ENCODE measurements at places on chromosomes 11 and 22.

DNA sequence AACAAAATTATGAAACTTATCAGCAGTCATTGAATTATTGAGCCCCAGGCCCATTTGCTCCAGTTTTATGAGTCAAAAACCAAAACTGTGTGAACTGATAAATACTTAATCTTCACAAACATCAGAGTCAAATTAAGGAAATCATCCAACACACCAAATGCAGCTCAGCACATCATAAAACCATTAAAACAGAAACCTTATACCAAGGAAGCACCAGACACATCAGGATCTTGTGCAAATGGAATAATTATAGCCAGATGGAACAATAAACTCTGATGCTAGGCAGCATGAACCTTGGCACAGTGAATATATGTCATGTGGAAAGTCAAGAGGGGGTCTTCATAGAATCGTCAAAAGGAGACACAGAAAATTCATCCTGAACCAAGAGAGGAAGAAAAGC is 410.7 kb upstream of the API5 start:
- no peak for DNase-seq

GRCh38 chr11:122033193-122033592 is 82.8 kb downstream of the BLID start:
- DNase-seq, result no peak

GRCh38 chr11:19275496-19275895 is 34.8 kb upstream of the E2F8 start:
- no peak for DNase-seq

- DNase-seq, result no peak
Measured at GRCh38 chr22:22818861-22819855, 68.5 kb upstream of the IGLL5 start.

DNA sequence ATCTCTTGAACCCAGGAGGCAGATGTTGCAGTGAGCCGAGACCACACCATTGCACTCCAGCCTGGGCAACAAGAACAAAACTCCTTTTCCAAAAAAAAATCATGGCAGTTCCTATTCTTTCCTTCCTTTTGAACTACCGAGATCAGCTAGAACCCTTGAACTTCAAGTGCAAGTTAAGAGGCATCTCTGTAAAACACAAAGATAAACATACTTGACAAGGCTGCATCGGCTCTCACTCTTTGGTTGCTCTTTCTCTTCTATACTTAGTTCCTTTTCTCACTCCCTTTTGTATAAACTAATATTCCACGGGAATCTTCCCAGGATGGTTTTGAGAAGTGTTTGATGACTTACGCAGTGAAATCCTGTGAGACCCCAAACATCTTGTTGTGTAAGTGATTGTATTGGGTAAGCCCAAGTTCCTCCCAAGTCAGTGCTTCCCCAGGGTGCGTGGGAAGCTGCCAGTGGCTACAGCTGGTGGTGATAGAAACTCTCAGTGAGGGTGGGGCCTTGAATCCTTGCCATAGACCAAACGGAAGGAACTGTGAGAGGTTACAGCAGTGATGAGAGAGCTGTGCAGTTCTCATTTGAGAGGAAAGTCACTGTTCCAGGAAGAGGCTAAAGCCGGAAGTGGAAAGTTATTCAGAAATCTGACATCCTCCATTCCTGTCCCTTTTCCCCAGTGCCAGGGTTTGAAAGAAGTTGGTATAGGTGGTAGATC is 24.1 kb upstream of the CDC42EP2 start:
- DNase-seq, result peak; percentile 93

DNA sequence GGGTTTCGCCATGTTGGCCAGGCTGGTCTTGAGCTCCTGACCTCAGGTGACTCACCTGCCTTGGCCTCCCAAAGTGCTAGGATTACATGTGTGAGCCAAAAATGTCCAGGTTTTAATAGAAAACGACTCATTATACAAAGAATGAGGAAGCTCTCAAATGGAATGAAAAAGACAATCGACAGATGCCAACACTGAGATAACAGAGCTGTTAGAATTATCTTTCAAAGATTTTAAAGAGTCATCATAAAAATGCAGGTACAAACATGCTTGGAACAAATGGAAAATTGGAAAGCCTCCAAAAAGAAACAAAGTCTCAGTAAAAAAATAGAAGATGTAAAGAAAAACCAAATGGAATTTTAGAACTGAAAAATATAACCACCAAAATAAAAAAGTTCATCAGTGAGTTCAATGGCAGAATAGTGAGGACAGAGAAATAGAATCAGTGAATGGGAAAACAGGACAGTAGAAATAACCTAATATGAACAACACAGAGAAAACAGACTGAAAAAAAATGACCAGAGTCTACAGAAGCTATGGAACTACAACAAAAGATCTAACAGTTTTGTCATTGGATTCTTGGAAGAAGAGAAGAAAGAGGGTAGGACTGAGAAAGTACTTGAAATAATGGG is 10.9 kb downstream of the GAB2 start:
- no peak for DNase-seq

DNA sequence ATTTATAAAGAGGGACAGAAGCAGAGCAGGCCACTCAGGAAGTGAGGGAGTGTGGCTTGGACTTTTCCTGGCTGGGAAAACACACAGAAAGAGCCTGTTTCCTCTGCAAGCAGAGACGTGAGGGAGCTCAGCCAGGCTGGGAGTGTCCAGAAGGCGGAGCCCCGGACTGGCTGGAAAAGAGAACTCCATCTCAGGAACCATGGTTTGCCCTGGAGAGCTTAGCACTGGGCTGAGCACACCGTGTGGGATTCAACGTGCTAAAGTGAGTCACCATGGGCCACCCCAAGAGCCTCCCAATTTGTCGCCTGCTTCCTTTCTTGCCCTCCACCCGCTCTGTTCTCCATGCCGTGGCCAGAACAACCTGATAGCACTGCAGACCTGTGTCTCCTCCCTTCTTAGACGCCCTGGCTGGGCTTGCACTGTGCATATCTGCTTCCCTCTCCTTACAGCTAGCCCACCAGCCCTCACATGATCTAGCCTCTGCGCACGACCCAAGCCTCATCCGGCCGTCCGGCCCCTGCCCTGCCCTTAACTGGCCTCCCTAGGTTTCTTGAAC is 51.8 kb downstream of the GALNT18 start:
- peak; percentile 41 for DNase-seq

- no peak for DNase-seq
Measured at GRCh38 chr22:39988386-39989114, 6.2 kb upstream of the FAM83F start.

- DNase-seq, result no peak
Measured at GRCh38 chr11:6992026-6992425, 28.1 kb downstream of the ZNF214 start.

DNA sequence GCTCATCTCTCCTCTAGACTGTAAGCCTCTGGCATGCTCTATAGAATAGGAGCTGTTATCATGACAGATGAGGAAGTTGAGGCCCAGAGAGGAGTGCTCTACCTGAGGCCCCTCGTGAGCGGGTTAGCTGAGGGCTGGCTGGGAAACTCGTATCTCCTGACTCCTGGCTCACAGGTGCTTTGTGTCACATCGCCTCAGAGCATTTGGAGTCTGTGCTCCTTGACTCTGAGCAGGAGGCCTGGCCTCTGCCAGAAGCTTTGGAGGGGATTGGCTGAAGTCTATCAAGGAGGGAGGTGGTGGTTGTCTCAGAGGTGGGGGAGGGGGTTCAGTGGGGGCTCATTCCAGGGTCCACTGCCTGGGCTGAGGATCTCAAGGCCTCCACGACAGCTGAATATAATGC is 7.4 kb downstream of the KCNC1 start:
- DNase-seq, result no peak

DNA sequence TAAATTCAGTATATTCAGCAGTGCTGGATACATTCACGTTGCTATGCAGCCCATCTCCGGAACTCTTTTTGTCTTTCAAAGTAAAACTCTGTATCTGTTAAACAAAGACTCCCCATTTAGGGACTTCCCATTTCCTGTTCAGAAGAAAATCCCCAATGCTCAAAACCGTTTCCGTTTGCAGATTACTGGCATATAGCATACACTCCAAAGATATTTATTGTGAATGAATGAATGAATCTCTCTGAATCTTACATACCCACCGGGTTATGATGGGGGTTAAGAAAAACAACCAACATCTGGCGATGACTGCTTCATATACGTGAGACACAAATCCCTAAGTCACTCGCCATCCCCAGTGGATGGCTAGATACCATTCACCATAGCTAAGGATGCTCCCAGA is 1.6 kb downstream of the THY1 start:
- DNase-seq, result no peak

- DNase-seq, result peak; percentile 31
Measured at GRCh38 chr22:38114484-38115398, 4.3 kb upstream of the BAIAP2L2 start.

DNA sequence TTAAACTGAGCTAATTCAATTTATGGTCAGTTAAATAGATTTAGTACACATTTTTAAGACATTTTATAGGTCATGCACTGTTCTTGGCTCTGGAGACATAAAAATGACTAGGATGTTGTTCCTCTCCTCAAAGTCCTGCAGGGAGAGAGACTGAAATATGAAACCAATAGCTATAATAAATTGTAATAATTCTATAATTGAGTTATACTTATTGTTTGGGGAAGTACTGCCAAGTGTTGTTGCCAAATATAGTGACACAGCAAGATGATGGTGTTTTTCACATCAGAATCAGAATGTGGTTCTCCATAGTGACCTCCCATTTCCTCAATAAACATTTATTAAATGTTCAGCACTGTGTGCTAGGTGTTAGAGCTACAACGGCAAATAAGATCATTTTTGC is 470.6 kb downstream of the NTM start:
- DNase-seq, result no peak

GRCh38 chr22:42639541-42640241 is 710 bp downstream of the ATP5MGL start:
- no peak for DNase-seq

- no peak for DNase-seq
Measured at GRCh38 chr11:134537296-134537695, 125.3 kb upstream of the B3GAT1 start.

GRCh38 chr11:104000798-104001197 is 35.6 kb upstream of the DDI1 start:
- no peak for DNase-seq

GRCh38 chr11:120210626-120211521 is at the start of gene OAF:
OAF (plus strand) TSS chr11:120211032; CDS start chr11:120211280, 248 bp downstream.
- DNase-seq, result peak; percentile 81

DNA sequence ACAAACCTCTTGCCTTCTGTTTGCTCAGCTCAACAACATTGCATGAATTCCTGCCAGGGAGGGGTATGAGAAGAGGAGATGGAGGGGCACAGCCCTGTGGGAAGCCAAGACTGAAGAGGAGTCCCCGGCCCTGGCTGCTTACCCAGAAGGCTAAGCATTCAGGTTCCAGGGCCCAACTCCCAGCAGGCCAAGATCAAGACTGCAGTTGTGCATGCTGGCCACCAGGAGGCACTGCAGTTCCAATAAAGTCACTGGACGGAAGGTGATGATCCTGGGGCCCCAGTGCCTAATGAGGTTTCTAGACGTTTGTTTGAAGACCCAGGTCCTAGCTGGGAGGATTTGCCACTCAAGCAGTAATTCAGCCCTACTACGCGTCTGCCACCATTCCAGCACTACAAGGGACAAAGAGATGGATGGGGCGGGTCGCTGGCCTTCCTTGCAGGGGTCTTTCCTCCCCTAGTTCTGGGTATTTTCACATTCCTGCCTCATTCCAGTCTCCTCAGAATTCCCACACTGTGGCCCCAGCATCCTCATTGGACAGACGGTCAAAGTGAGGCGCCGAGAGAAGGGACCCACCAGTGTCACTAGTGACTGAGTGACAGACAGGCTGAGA is 23.6 kb downstream of the ALX4 start:
- DNase-seq, result no peak

- DNase-seq, result no peak
Measured at GRCh38 chr11:3022300-3022967, 30.3 kb upstream of the NAP1L4 start.

DNA sequence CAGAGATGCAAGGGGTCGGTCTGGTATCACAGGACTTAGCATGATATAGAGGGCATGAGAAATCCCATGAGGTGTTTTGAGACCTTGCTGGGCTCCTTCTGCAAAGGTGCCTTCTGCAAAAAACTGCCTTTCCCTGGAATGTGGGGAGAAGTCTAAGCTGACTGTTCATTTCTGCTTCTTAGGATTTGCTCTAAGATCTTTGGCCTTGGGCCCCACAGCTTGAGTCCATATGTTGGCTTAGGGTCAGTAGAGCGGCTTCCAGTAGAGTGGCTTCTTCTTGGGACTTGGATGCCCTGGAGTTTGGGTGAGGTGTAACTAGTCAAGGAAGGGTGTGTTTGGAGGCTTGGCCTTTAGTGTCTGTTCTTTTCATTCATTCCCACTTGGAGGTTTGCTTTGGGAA is 37.0 kb downstream of the AMPD3 start:
- no peak for DNase-seq

DNA sequence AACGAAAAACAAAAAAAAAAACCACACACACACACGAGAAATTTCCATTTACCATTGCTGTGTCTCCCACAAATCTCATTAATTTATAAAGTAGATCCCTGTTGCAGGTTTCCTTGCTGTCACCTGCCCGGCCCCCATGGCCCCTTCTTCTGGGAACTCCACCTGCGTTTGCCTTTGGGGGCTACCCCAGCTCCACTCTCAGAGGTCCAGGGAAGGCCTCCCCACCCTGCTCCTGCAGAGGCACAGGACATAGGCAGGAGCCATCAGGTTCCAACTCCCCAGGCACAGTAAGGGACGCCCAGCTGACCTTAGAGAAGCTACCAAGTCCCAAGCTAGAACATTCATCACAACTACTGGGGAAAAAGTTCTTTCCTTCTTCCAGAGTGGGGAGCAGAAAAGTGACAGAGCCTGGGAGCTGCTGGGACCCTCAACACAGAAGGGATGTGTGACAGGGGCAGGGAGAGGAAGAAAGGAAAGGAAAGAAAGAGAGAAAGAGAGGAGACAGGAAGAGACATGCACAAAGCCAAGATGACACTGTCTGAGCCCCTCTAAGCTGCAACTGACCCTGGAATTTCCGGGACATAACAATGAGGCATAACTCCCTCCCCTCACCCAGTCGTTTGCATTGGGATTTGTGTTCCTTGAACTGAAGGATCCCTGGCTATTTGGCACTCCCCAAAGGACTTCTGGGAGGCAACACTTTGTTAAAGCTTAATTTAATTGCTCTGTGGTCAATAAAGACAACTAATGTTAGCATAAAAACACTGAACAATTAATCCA is 175.7 kb downstream of the SHANK2 start:
- DNase-seq, result no peak

DNA sequence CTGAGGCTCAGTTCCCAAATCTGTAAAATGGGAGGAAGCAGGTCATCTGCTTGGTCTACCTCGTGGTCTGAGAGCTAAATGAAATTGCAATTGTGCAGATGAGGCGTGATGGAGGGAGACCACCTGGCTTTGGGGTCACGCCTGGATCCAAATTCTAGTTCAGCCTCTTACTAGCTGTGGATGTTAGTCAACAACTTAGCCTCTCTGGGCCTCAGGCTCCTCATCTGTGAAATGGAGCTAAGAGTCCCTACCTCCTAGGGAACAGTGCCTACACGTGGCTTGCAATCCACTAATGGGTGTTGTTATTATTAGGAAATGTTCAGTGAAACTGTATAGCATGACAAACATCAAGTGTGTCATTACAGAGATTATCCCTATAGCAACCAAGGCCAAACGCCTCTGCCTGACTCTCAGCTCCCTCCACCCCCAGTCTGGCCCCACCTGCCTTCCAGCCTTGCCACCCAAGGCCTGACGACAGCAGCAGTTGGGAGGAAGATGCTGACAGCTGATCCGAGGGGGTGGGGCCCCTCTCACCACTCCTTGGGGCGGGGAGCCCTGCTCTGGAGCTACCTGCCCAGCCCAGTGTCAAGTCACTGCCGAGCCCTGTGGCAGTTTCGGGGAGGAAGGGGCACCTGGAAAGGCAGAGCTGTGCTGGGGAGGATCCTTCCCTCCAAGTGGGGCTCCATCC is 1.7 kb upstream of the RHOD start:
- no peak for DNase-seq

GRCh38 chr22:45026511-45026910 is 16.7 kb upstream of the PHF21B start:
- no peak for DNase-seq
